Activated CD4-positive, alpha-beta T cell treated with anti-CD3 and anti-CD28 coated beads, Interleukin-2, amount 50 U/mL, for 48 hours (primary cell): ENCODE measurements at places on chromosomes 5 and 9.

DNA sequence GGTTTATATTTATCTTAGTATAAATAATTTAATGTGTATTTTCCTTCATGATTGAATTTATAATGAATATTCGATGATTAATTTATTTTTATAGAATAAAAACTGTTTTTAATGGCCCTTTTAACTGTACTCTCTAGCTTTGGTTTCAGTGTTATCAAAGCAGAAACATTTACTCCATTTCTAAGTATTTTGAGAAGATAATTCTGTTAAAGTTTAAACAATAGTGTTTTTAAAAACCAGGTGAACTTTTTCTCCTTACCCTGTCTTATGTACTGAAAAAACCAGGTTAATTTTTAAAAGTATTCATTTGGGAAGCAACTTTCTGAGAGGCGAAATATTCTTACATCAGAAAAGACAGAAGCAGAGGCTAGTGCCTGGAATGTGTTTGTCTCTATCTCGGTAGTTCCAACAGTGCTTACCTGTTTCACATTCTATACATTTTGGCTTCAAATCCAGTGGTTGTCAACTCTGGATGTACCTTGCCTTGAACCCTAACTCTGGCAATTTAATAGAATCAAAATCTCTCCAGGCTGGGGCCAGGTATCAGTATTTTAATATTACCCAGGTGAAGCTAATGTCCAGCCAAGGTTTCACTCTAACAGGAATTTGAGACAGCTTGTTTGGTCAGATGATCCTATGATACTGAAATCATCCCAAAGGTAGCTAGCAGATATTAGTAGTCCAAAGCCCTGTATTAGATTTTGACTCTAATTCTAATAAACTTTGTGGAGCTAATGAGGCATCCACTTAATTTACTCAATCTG lies 434.4 kb downstream of the PDE4D start:
- no peak for DNase-seq

GRCh38 chr9:70801181-70801829 lies 320.1 kb downstream of the TRPM3 start:
- DNase-seq, result no peak

DNA sequence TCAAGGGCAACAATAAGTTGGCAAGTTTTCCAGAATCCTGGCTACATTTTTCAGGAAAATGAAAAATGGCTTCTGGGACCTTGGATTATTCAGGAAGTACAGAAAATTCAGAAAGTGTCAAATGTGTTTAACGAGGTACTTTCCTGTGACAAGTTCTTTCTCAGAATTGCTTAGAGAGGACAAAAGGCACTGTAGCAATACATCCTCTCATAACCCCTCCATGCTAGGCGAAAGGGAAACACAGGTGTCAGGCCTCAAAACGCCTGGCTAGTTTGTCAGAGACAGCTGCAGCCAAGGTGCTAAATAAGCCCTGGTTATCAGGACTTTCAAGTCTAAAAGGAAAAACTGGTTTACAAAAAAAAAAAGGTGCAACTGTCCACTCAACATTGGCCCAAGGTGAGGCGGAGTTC lies 115.2 kb downstream of the GNAQ start:
- no peak for DNase-seq

GRCh38 chr5:113425909-113426308 lies 8.9 kb downstream of the TSSK1B start:
- no peak for DNase-seq

DNA sequence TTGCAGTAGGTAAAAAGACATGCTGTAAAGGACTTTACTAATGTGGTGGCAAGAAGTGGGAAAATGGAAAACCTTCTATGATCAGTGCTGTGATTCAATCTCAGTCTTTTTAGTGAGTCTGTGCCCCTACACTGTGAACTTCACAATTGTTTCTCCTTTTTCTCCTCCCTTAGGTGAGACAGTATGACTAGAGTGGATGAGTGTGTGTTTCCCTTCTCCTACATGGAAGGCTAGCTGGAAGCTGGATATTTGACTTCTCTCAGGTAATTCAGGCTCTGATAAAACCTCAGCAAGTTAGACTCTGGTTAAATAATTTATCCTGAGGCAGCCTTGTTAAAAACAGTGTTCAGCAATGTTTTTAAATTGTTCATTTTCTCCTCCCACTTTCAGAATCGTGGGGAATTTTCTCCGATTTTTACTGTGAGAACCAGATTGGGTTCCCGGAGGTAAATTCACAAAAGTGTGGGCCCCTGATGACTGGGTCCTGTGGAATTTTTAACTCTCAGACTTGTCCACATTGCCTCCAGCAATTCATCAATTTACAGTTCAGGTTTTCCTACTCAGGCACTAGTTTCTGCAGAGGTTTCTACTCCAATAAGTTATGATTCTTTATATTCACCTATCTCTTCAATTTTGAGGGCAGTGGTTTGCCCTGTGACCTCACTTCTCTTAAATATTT lies 149.1 kb upstream of the PIK3R1 start:
- DNase-seq, result no peak

GRCh38 chr9:123250504-123250903 lies 17.9 kb downstream of the STRBP start:
- DNase-seq, result no peak

GRCh38 chr5:166651234-166651633 lies 1640.2 kb upstream of the WWC1 start:
- no peak for DNase-seq

DNA sequence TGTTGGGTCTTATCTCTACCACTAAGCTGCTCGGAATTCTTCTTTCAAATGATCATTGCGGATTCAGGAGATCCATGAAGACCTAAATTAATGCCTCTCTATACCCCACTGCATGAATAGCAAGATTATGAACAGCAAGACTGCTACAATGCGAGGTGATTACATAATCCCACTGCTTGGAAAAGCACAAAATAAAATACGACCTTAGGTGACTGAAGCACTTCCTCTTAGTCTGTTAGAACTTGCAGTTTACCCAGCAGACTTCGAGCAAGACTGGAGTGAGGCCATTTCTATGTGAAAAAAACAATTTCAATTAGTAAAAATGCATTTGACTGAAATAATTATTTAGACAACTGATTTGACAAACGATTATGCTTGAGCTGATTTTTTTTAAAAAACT lies 59.8 kb downstream of the SH3RF2 start:
- DNase-seq, result no peak

- DNase-seq, result no peak
These were observed 11.4 kb downstream of the LAMC3 start for GRCh38 chr9:131020388-131020787.

DNA sequence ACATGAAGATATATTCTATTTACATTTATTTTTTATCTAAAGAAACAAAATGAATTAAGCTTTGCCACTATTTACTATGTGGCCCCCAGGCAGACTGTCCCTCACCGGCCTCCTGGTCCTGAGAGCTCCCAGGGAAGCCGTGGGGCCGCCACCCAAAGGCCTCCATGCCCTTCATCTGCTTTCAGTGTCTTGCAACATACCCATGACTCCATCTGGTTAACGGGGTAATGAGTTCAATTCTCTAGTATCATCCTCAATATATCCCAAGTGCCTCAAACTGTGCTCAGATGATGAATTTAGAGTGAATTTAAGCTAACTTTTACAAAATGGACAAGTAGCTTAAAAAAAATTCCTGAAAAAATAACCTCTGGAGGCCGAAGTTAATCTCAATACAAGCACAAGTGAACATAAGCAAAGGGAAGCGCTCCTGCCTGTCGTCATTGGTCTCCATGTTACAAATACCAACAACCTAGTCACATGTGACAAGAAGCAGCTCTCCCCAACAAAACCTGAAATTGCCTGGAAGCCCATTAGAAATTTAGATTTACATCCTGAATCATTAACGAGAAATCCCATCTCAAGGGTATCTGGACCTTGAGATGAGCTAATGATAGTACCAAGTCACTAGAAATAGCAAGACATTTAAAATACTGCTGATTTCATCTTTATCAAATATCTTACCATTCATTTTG lies 26.1 kb downstream of the DAP start:
- no peak for DNase-seq

DNA sequence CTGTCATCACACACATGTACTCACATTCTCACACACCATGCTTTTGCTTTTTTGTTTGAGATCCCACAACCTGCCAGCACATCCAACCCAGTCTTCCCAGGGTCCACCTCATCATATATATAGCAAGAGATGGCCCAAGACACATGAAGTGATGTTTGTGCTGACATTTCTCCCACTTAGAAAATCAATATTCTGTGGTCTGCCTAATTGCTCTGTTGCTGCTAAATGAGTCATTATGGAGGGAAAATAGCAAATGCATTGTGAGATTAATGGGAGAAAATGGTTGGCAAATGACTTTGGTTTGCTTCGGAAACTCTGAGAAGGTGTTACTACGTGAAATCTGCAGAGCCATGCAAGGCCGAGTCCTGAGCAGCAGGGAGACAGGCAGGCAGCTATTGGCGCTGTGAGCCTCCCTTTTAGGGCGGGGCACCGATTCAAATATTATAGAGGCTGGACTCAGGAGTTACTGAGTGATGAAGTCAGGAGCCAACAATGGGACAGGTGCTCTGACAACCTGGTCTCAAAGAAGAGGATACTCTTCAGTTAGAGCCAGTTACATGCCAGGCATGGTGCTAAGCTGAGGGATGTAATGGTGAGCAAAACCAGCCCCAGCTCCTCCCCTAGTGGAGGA lies 62.8 kb downstream of the DAB2IP start:
- no peak for DNase-seq
